ENCODE measurements at places on chromosomes 6 and 20.

DNA sequence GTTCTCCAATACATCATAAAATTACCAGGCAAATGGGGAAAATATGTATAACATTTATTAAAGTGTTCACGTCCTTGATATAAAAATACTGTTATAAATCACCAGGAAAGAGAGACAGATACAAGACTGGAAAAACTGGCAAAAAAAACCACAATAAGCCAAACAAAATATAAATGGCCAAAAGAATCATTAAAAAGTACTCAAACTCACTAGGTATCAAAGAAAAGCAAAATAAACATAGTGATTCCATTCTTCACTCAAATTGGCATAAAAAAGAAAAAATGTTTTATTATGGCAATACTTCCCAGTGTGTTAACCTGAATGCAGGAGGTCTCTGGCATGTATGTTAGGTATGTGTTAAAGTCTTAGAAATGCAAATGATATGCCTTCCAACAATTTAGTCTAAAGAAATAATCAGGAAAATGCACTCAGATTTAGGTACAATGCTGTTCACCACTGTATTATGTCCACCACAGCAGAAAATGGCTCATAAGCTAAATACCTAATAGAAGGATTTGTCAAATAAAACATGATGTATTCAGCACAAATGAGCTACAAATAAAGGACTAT, 21.4 kb downstream of the SLC23A2 start:
- DNase-seq = no peak

GRCh38 chr6:782141-782540, 89.2 kb upstream of the EXOC2 start:
- DNase-seq = no peak

DNA sequence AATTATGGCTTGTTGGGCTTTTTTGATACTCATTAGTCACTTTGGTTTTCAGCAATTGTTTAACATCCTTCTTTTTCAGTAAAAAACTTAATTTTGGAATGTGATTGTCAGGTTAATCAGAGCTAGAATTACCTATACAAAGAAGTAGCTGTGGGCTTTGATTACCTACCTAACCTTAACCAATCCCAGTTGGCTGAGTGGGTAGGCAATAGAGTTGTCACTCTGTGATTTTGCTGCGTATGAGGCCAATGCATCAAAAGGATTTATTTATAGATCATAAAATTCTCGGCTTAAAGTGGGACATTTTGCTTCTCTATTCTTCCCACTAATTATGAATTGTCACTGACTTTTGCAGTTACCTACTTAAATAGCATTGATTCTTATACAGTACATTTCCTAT, 111.4 kb downstream of the PHACTR1 start:
- DNase-seq = no peak

GRCh38 chr6:17941318-17941717, 46.1 kb downstream of the KIF13A start:
- no peak for DNase-seq

- no peak for DNase-seq
Measured at GRCh38 chr20:63152322-63153253, 63.3 kb downstream of the YTHDF1 start.

DNA sequence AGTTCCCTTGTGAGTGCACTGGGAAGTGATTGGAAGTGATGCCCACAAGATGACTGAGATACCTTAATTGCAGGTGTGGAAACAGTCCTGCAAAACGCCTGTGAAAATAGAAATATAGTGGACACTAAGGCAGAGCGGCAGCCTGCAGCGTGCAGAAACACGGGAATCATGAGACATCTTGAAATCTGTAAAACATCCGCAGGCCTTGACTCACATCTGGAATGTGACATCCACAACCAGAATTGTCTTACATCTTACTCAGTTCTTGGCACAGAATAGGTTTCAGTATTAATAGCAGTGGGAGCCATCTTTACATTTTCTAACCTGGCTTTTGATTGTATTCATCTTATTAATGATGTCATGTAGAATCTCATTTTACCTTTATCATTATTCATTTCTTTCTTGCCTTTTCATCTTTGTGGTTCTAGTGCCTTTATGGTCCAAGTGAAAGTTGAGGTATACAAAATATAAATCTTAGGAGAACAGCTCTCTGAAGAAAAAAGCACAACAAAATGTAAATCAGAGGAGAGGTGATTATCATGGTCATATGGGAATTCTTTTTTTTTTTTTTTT, 44.6 kb downstream of the CDYL start:
- DNase-seq = no peak

- DNase-seq = no peak
Measured at GRCh38 chr6:90190752-90191395, 105.8 kb downstream of the BACH2 start.

GRCh38 chr6:2738373-2738979, 12.2 kb downstream of the MYLK4 start:
- peak; percentile 25 for DNase-seq

GRCh38 chr6:133959667-133960368, 6.8 kb downstream of the TBPL1 start:
- DNase-seq = no peak

DNA sequence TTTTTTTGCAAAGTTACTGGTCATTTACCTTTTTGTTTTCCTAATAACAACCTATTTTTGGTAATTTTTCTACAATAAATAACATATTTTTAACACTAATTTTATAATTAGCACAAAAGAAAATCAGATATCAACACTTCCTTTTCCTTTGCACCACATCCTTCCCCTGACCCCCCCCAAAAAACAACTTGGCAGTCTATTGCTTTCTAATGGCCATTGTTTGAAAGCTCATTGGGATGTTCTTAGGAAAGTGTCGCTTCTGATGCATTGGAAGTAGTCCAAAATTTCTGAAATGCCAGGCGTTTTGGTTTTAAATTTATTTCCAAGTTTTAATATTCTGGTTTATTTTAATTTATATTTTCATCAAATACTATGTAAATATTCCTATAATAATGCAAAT, 407.8 kb downstream of the EYS start:
- no peak for DNase-seq

DNA sequence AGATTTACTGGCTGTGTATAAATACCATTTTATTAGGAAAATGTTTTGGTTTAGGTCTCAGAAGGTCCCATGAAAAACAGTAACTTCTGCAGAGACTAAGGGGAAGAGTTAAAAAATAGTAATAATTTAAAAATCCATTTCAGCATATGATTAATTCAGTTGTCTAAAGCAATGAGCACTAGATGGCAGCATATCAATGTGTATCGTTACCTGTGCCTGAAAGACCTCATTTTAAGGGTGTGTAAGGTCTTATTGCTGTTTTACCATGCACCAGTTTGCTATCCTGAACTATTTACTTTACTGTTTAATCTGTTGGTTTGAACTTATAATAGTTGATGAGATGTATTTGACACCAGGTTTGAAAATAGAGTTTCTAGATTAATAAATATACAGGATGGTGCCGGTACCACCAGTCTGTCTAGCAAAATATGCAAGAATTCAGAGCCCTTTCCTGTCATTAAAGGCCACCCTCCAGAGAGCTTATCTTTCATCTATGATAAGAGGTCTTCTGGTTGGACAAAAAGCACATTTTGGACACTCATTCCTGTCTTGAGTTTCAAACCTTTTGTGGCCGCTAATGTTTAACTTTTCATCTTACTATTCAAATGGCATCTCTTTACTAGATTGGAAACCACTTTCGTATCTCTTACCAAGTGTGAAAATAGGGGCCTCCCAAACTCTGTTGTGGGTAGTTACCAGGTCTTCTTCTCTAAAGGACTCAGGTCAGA, 8.9 kb upstream of the AHI1 start:
- DNase-seq = no peak

- DNase-seq = no peak
Measured at GRCh38 chr6:54282186-54282585, 26.1 kb upstream of the TINAG start.

- DNase-seq = no peak
Measured at GRCh38 chr20:11894062-11894461, 23.6 kb upstream of the BTBD3 start.

DNA sequence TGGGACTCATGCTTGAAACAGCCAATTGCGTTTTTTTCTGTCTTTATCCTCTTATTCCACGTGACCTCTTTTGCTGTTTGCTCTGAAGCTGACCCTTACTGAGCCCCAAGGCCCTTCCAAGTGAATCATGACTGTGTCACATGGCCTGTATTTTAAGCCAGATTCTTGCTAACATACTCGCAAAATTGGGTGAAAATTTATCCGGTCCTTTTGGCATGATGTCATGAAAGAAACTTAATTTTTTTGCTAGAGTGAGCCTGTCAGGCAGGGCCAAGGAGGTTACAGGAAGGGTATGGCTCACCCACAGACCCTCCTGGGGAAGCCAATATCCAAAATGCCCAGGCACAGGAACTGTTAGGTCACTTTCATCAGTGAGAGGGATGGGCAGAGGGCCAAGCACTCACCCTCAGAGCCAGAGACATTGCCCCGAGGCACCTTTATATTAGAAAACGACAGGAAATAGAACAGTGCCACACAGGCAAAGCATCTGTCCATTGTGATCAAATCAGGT, 296.7 kb downstream of the CDH26 start:
- DNase-seq = no peak

DNA sequence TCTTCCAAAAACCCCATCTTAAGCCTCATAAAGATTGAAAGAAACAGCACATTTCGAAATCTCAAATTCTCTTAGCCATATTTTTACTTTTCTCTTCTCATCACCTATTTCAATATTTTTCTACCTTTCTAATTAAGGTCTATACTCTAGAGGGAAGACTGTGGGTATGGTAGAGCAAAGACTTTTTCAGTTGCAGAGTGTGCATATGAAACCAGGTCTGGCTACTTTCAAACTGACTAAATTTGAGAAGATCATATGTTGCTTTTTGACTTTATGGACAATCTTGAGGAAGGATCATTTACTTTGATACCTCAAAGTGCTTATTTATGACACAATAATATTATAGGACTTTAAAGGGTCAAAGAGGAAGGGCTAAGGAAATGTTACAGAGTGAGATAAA, 20.7 kb downstream of the FILIP1 start:
- no peak for DNase-seq

GRCh38 chr20:19921284-19921793, 95.8 kb upstream of the NAA20 start:
- DNase-seq = no peak

DNA sequence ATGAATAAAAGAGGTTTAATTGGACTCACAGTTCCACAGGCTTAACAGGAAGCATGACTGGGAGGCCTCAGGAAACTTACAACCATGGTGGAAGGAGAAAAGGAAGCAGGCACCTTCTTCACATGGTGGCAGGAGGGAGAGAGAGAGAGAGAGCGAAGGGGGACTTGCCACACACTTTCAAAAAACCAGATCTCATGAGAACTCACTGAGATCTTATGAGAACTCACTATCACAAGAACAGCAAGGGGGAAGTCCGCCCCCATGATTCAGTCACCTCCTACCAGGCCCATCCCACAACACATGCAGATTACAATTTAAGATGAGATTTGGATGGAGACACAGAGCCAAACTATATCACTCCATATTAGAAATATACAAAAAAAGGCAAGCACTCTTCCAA, 6.1 kb upstream of the SIRPD start:
- DNase-seq = no peak

GRCh38 chr6:163526346-163526745, 111.8 kb downstream of the QKI start:
- DNase-seq = no peak

- DNase-seq = no peak
Measured at GRCh38 chr6:28371706-28372451, 22.1 kb downstream of the ZKSCAN3 start.
